ENCODE measurements at places on chromosomes 11 and 22. TPM values are rescaled to one million over a fixed set of nuclear protein-coding genes. Genes with fewer than 3 reads are reported as not detected.

- H3K27me3 ChIP-seq, result peaks cover 6% of the 10 kb centered on the region
- H3K4me3 ChIP-seq, result peak overlapping the region; percentile 12
- DNase-seq, result no peak
- no peak overlapping the region for H3K27ac ChIP-seq
These were observed 1.1 kb upstream of the PLXNB2 start for GRCh38 chr22:50308597-50308935.

DNA sequence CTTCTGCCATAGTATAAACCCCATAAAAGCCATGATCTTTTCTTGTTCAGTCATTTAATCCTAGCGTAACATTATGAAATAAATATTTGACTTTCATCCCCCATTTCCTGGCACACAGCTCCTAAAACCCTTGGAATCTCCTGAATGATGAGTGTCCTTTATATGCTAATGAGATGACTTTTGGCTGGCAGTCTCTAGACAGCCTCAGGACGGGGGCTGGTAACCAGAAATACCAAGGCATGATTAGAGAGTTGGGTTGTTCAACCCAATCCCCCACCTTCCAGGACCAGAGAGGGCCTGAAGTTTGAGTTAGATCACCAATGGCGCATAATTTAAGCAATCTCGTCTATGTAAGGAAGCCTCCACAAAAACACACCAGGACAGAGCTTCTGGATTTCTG, 1246.1 kb upstream of the TENM4 start:
- H3K36me3 ChIP-seq, result no peaks in the 10 kb centered on the region
- H3K27me3 ChIP-seq, result no peaks in the 10 kb centered on the region
- H3K4me1 ChIP-seq, result no peaks in the 10 kb centered on the region
- H3K4me3 ChIP-seq, result no peak overlapping the region
- H3K27ac ChIP-seq, result no peak overlapping the region

KCNJ1 gene
- total RNA-seq, result not detected

GRCh38 chr11:77174559-77174958, 46.5 kb downstream of the MYO7A start:
- no peaks in the 10 kb centered on the region for H3K36me3 ChIP-seq
- peaks cover 9% of the 10 kb centered on the region for H3K4me1 ChIP-seq
- H3K27me3 ChIP-seq, result no peaks in the 10 kb centered on the region
- H3K4me3 ChIP-seq, result no peak overlapping the region
- H3K27ac ChIP-seq, result no peak overlapping the region

Measured in activated T-cell treated with anti-CD3 and anti-CD28 coated beads, Interleukin-2, amount 50 U/mL, for 72 hours (primary cell).